ENCODE measurements at places on chromosomes 3 and 15.

DNA sequence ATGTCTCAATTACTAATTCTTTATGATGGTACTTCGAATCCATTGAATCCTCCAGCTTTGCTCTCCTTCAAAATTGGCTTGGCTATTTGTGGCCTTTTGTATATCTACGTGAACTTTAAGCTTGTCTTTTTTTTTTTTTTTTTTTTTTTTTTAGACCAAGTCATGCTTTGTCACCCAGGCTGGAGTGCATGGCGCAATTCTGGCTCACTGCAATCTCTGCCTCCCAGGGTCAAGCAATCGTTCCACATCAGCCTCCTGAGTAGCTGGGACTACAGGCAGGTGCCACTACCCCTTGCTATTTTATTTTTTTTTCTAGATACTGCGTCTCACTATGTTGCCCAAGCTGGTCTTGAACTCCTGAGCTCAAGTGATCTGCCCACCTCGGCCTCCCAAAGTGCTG, 7.7 kb upstream of the DIPK2A start:
- no peak for DNase-seq

GRCh38 chr15:66657185-66658020, 44.6 kb upstream of the SMAD6 start:
- DNase-seq: peak; percentile 78

- no peak for DNase-seq
Observed at GRCh38 chr3:112874725-112875124, 28.1 kb upstream of the CD200R1L start.

DNA sequence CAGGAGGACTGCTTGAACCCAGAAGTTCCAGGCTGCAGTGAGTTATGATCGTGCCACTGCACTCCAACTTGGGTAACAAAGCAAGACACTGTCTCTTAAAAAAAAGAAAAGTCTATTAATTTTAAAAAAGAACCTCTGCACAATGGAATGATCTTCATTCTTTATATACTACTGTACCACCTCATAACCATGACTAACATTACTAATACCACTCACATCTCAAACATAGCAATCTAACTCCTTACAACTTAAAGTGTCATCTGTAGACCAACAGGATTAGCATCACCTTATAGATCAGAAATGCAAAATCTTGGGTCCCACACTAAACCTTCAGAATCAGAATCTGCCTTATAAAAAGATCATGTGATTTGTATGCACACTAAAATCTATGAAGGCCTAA, 48.8 kb upstream of the MAP4 start:
- peak; percentile 37 for DNase-seq

DNA sequence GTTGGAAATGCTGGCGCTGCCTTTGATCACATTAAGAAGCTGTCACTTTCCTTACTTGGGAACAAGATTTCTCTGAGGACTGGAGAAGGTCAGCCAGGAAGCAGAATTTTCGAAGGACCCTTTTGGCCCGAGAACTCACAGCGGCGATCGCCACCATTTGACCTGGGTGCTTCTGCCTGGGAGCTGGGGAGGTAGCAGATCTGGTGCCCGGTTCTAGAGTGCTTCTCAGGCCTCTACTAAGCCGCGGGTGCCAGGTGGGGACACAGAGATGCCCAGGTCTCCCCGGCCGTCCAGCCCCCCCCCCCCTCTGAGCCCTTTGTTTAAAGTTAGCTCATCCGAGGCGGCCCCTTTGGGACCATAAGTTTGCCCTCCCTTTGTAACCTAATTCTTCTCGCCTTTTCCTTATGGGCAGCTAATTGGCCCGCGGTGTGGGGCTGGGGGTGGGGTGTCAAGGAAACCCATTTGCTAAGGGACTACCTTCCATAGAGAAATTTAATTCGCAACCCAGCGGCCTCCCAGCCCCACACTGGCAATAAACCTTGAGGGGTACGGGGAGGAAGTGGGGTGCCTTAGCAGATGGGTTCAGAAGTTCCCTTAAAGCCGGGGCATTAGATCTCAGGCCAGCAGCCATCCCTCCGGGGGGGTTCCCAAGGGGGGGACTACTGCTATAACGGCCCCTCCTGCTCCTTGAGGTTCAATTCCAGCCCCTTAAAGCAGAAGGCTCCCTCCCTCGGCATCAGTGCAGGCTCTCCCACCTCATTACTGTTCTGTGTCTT, 1.9 kb downstream of the GATA2 start:
- peak; percentile 45 for DNase-seq

- no peak for DNase-seq
Observed at GRCh38 chr15:81000144-81000623, 539 bp upstream of the TLNRD1 start.

DNA sequence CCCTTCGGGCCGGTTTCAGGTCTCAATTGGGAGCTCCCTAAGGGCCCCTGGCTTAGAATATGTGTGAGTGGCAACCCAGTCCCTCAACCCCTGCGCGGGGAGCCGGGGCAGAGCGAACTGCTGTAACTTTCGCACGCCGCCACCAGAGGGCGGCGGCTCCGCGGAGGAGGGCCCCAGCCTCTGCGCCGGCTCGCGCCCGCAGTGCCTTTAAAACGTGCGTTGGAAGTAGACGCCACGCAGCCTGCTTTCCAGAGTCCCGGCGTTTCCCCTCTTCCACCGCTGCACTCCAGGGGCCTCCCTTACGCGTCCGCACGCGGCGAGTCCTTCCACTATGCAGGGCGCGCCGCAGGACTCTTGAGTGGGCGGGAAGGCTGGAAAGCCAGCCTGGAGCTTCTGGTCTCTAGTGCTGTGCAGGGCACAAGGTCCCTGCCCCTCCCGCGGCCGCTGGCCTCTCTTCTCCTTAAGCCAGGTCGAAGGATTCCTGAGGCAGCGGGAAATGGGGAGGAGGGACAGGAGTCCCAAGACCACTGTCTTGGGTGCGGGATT, 23.7 kb upstream of the RNU6-1 start:
- DNase-seq: peak; percentile 80

- DNase-seq: no peak
Observed at GRCh38 chr3:134300520-134300919, 49.9 kb upstream of the RYK start.

DNA sequence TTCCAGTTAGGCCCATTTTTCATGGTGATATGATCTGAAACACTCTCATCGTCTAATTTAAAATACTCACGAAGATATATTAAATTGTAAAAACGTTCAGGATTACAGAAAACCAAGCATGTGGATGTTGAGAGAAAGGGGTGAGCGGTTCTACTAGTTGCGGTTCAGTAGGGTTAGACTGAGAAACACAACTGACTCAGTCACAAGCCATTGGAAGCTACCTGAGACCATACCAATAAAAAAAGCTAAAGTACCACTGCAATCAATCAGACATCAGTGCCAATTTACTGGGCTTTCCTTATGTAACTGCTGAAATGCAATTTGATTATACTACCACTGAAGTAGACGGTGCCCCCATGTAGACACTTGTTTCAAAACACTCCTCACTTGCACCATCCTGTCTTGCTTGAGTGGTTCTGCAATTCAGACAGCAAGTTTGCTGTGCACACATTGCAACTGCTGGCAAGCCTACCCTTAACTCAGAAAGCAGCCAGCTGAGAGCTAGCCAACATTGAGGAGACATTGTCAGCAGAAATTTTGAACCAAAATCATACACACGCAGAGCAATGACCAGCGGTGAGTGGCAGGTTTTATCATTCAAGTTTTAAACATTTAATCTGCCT, 368.7 kb upstream of the ARHGEF26 start:
- DNase-seq: no peak

- DNase-seq: peak; percentile 64
Observed at GRCh38 chr3:69823743-69824142, 84.5 kb downstream of the MITF start.

DNA sequence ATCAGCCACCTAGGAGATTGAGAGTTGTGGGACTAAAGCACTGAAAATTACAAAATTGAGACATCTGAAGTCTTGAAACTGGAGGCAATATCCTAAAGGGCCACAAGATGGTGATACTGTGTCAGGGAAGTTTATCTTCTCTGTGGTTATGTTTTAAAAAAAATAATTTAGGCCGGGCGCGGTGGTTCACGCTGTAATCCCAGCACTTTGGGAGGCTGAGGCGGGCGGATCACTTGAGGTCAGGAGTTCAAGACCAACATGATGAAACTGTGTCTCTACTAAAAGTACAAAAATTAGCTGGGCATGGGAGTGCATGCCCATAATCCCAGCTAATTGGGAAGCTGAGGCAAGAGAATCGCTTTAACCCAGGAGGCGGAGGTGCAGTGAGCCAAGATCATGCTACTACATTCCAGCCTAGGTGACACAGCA, 17.9 kb upstream of the NIT2 start:
- DNase-seq: peak; percentile 68

All from EH (cell line).